ENCODE measurements at places on chromosomes 7 and 10.
A peak's percentile ranks its signal among the peaks of the same experiment; 100 is the strongest.

- DNase-seq: no peak
These were observed 15.9 kb downstream of the VSIR start for GRCh38 chr10:71757399-71757922.

GRCh38 chr10:33295851-33296250 is 38.6 kb downstream of the NRP1 start:
- no peak for DNase-seq

DNA sequence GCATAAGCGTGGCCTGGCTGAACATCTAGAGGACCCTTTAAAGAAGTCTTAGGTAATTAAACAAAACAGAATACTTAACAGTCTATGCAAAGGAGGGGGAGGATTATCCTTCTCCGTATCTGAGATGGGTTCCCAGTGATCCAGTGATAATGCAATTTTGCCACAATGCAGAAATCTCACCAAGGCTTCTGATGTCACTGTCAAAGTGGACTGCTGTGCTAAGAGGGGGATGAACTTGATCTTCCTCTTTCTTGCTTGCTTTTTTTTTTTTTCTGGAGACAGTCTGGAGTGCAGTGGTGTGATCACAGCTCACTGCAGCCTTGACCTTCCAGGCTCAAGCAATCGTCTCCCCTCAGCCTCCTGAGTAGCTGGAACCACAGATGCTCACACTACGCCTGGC is 30.8 kb downstream of the GATA3 start:
- DNase-seq: peak; percentile 61

GRCh38 chr7:30104157-30104556 is 30.6 kb upstream of the MTURN start:
- DNase-seq: no peak

DNA sequence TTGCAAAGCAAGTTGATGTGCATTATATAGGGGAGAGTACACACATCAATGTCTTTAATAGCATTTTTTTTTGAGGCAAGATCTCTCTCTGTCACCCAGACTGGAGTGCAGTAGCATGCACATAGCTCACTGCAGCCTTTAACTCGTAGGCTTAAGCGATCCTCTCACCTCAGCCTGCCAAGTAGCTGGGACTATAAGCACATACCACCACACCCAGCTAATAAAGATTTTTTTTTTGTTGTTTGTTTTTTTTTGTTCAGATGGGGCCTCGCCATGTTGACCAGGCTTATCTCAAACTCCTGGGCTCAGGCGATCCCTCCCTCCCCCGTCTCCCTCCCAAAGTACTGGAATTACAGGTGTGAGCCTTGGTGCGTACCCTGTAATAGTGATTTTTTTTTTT is 1.5 kb downstream of the UMAD1 start:
- DNase-seq: no peak

GRCh38 chr10:132078746-132079345 is 13.1 kb downstream of the JAKMIP3 start:
- no peak for DNase-seq

DNA sequence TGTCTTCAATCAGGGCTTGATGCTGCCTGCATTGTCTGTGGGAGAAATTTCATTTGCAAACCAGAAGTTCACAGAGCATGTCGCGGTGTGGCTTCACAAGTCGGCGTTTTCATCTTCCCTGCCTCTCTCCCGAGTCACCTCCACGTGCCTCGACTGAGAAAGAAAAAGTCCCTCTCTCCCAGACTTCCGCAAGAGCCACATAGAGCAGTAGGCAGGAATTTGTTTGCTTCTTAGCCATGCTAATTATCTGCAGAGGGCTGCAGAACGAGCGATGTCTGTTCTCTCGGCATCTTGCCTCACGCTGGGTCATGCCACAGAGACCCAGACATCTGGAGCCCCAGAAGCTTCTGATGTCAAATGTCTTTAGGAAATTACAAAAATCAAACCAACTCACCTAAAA is 272.2 kb downstream of the TCF7L2 start:
- no peak for DNase-seq

- DNase-seq: no peak
These were observed 121.6 kb upstream of the UNC5B start for GRCh38 chr10:71090801-71091200.

- no peak for DNase-seq
These were observed 180.1 kb downstream of the MAD1L1 start for GRCh38 chr7:2052657-2053048.

DNA sequence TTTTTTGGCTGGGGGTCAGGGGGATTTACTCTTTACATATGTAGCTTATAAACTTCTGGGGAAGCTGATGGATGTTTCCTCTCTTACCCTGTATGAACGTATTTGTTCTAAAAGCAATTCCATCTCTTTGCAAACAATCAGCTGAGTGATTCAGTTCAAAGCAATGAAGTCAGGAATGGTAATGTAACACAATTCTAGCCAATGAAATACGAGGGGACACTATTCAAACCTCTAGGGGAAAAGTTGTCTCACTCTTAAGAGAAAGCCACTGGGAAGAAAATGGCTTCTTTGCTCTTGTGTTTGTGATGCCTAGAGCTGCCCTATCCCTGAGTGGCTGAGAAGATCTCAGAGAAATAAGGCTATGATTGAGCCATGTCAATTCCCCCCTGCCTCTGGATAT is 134.8 kb upstream of the SEMA3C start:
- DNase-seq: no peak

- no peak for DNase-seq
These were observed 8.3 kb upstream of the ASIC3 start for GRCh38 chr7:151039850-151040548.

DNA sequence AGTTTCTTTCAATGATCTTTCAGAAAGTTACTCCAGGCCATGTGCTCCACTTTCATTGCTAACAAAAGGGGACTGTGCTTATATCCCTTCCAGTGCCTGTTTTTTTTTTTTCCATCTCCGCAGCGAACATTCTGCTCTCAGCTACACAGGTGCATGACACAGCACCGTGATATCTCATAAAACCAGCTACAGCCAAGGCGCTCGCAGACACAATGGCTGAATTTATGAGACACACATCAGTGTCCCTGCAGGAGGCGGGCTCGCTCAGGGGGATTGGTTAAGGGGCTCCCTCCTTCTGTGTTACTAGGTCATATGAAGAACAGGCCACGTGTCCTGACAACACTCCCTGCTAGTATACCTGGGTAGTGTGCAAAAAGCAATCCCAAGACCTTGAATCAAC is 245.5 kb downstream of the SKAP2 start:
- DNase-seq: no peak

DNA sequence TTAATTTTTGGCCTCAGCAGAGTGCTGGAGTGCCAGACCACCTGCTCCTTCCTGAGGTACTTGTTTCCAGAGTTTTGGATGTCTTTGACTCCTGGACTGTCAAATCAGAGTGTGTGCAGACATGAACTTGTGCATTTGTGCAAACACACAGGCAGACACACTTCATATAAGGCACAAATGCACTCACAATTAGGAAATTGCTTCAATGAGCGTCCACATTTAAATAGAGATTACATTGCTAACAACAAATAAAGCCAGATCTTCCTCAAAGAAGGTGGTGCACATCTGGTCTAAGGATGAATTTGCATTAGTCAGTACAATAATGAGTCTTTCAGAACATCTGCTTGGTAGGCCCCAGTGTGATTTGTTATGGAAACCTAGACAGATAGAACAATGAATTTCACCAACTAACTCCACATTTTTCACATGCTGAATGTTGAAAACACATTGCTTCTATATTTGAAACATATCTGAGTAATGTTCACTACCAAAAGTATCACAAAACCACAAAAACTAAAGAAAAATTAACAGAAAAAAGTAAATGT is 266.7 kb upstream of the INHBA start:
- no peak for DNase-seq

DNA sequence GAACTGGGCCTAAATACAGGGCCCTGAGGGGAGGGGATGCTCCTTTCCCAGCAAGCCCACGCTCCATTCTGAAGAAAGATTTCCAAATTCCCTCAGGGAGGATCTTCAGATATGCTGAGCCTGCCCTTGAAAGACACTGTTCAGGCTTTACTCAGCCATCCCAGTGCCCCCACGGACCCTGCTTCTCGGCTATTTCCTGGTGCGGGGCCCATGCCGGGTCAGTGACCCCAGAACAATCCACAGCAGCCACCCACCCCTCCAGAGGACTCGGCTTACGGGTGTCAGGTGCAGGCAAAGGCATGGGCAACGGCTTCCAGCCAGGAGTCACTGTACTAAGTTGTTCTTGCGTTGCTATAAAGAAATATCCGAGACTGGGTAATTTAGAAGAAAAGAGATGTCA is 137.1 kb downstream of the OAT start:
- no peak for DNase-seq

GRCh38 chr10:48535416-48536155 is 69.3 kb downstream of the ARHGAP22 start:
- no peak for DNase-seq

GRCh38 chr10:77605466-77605865 is 32.1 kb downstream of the KCNMA1 start:
- DNase-seq: no peak

DNA sequence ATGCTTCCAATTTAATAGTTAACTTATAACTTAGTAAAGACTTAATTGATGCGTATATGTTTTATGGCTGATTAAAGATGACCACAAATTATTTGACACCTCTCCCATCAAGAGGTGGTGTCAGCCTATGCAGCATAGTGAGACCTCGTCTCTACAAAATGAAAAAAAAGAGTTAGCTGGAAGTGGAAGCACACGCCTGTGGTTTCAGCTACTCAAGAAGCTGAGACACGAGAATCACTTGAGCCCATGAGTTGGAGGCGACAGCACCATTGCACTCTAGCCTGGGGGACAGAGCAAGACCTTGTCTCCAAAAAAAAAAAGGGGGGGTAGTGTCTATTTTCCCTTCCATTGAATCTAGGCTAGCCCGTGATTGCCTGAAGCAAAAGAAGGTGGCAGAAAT is 99.1 kb upstream of the ABI1 start:
- DNase-seq: no peak

DNA sequence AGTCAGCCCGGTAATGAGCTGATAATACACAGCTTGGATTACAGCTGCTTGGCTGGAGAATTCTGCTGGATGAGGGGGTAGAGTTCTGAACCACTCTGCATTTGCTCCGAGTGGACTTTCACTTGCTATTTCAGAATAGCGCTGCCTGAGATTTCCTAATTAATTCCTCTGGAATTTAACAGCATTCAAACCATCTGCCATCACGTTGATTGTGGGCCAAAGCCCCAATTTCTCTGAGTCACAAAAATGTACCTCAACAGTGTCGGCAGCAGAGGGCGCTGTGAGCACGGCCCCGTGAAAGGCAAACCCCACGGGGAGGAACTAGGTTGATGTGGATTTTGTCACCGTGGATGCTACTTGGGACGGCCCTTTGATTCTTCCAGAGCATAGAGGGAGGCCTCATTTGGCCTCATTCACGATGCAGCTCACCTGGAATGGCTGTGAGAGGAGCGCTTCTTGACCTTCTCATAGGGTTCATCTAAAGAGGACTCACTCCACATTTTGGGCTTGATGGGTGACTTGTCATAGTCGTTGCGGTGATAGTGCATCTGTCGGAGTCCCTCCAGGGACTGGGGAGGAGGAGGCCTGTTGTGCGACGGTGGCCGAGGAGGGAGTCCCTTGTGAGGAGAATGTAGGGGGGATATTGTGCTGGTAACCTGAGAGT is 73.3 kb downstream of the PRPF18 start:
- peak; percentile 34 for DNase-seq

- no peak for DNase-seq
These were observed 138.9 kb downstream of the ADCY1 start for GRCh38 chr7:45712872-45713668.

GRCh38 chr7:30545791-30546555 is 41.3 kb upstream of the GGCT start:
- DNase-seq: no peak

DNA sequence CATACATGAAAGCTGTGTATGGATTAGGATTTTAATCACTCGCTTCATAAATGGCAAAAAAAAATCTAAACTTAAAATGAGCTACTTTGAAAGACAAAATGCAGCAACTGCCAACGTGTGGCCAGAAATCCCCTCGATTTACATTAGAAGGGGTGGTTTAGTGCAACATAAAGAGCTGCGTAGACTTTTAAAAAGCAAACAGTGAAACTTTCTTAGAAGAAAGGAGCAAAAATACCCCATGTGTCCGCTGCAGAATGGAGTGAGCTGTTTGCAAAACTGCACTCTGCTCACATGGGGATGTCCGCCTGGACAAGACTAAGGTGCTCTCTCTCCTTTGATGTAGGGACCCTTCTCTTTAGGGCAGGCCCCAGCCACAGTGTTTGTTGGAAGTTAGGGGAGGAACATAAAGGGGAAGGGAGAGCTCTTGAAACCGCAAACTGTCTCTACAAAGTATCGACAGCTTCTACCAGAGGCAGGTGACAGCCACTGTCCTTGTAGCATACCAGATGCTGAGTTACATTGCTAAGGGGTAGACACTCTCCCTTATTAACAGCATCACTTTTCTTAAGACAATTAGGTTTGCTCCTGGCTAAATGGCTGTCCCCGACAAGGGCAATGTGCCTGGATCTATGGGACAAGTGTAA is 528.1 kb downstream of the KCNMA1 start:
- no peak for DNase-seq

- peak; percentile 61 for DNase-seq
These were observed 74.0 kb downstream of the ARID5B start for GRCh38 chr10:61975391-61975932.

DNA sequence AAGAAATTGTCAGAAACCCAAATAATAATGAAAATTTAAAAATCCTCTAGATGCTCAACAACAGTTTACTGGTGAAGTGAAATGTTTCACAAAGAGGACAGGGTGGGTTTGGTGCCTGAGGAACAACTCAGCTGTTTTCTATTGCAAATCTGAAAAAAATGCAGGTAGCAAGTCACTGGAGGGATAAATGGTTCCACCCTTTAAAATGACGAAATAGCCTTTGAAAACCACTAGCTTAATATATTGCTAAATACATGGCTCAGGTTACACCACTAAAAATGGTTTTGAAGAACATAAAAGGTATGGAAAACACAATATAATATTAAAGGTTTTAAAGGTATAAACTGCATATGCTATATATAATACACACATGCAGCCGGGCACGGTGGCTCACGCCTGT is 69.5 kb downstream of the LMBR1 start:
- DNase-seq: no peak

DNA sequence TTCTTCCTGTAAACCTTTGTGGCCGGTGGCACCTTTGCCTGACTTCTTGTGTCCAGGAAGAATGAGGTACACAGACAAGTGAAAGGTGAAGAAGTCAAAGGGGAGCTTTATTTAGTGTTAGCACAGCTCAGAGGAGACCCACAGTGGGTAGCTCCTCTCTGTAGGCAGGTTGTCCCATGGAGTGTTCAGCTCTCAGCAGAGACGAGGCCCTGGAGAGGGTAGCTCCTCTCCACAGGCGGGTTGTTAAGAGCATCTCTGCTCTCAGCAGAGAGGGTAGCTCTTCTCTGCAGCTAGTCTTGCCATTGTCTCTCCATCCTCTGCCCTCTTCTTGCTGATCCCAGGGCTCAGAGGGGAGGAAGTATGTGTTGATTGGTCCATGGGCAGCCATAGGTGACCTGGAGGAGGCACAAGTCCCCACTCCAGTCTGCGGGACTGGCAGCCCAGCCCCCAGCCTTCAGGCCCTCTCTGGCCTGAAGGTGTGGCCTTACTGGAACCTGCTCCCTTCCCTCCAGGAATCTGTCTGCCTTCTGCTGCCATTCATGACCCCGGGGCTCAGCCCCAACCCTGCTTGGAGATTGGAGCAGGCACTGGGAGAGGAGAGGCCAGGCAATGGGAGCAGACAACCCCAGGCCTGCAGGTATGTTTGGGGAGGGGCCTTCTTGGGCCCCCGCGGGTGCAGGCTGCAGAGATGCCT is 24.5 kb downstream of the HHEX start:
- no peak for DNase-seq

GRCh38 chr10:27561334-27561733 is 57.2 kb downstream of the RAB18 start:
- no peak for DNase-seq
